ENCODE measurements at places on chromosomes 12 and 14.

DNA sequence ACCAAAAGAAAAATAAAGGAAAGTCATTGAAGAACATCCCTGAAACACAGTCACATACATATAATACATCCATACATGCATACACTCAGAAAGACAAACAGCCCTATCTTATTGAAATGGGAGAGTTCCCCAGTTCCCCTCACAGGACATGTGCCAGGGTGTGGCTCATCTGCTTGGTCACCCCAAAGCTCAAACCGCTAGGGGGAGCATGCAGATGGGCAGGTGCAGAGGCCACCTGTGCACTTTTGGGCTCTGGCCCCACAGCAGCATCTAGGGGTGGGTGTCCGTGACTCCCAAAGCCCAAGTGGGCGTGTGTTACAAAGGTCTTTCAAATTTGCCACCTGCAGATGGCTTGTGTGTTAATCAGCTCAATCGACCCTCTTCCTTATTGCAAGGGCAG, 75.2 kb downstream of the CMAS start:
- no peak for DNase-seq

- no peak for DNase-seq
Observed at GRCh38 chr12:25926536-25926935, 31.9 kb upstream of the RASSF8 start.

- DNase-seq = no peak
Observed at GRCh38 chr12:20490213-20490612, 121.9 kb downstream of the PDE3A start.

- no peak for DNase-seq
Observed at GRCh38 chr12:29681370-29681769, 102.4 kb downstream of the TMTC1 start.

GRCh38 chr12:57552835-57553313, 3.0 kb downstream of the KIF5A start:
- DNase-seq = no peak

DNA sequence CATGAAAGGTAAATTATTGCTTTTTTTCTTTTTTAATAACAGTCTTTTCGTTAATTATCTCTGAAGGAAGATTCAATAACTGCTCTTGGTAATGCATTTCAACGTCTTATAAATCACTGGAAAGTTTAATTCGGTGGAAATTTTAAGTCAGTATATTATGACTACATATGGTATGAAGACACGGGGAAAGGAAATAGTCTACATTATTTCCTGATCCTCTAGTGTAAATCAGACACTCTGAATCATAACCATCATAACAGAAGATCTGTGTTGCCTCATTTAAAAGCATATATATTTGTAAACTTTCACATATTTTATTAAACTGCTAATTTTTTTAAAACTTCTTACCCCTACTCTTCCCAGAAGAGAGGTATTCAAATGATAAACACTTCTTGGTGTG, 53.7 kb downstream of the EFCAB11 start:
- no peak for DNase-seq

- DNase-seq = no peak
Observed at GRCh38 chr12:97159377-97159776, 252.3 kb downstream of the NEDD1 start.

GRCh38 chr14:71163842-71164629, 256.8 kb downstream of the PCNX1 start:
- no peak for DNase-seq

DNA sequence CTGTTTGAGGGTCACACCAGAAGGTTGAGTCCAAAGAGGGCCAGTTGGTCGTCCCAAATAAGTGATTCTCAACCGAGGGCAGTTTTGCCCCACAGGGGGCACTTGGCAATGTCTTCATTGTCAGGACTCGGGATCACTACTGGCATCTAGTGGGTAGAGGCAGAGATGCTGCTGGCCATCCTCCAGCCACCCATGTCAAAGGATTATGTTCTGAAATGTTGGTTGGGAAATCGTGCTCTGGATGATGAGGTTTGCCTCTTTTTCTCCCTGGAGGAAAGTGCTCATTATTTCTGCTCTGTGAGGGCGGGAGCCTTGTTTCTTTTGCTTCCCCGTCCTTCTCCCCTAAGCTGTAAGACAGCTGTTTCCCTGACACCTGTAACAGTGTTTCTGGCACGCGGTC, 3.6 kb downstream of the ZNF839 start:
- peak; percentile 73 for DNase-seq

GRCh38 chr14:93047661-93048060, 68.1 kb downstream of the ITPK1 start:
- DNase-seq = no peak

DNA sequence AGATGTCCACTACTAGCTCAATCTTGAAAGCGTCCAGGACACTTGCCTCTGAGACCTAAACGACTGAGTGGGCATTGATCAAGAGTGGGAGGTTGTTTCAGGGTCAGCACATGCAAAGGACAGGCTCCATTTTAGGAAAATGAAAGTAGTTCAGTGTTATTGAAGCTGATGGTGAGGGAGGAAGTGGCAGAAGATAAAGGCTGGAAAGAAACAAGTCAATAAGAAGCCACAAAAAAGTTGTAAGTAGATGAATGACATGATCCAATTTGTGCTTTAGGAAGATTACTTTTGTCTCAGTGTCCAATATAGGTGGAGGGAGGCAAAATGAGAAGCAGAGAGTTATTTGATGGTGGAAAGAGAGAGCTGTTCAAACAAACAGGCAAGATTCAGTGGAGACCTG, 22.0 kb downstream of the GPR65 start:
- no peak for DNase-seq

DNA sequence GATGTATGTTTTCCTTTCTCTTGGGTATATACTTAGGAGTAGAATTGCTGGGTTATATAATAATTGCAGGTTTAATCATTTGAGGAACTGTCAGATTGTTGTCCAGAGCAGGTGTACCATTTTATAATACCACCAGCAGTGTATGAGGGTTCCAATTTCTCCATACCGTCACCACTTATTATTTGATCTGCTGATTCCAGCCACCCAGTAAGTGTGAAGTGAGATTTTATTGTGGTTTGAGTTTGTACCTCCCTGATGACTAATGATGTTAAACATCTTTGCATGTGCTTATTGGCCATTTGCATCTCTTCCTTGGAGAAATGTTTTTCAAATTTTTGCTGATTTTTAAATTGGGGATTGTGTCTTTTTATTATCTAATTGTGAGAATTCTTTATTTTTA, 15.1 kb downstream of the NCKAP5L start:
- DNase-seq = no peak

DNA sequence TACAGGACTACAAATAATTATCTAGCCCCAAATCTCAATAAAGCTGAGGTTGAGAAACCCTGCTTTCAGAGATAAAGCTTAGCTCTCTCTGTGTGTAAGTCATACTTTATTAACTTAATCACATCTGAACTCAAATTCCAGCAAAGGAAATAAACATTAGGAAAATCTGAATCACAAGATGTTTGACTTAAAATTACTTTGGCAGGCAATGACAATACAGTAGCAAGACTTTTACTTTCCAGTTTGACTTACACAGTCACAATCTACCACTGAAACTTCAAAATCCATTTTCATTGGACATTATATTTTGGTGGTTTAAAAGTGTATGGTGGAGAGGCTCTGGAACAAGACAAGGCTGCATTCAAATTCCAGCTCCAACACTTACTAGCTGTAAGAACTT, 11.4 kb downstream of the TMEM116 start:
- DNase-seq = no peak

- DNase-seq = no peak
Observed at GRCh38 chr14:88947646-88948598, 123.5 kb downstream of the TTC8 start.

DNA sequence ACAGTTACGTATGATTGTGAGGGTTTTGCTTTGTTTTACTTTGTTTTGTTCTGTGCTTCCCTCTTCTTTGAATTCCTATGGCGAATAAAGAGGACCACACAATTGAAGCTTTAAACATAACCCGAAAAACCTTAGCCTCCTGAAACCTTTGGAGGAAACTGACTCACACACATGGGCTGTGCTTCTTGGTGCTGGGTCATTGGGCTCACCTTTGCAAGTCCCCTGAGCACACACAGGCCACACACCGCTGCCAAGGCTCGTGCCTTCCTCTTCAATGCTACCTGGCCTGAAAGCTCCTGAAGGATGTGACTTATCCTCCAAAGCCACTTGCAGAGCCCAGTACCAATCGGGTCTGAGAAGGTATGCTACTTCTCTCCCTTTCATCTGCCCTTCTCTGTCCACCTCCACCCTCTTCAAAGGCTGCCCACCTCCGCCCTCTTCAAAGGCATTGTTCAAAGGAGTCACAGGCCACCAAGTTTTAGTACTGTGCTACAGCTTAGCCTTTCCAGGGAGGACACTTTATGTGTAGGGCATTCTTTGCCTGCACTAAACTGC, 114.6 kb downstream of the FOXN3 start:
- DNase-seq = no peak

GRCh38 chr12:90036637-90037036, 328.0 kb upstream of the ATP2B1 start:
- no peak for DNase-seq

DNA sequence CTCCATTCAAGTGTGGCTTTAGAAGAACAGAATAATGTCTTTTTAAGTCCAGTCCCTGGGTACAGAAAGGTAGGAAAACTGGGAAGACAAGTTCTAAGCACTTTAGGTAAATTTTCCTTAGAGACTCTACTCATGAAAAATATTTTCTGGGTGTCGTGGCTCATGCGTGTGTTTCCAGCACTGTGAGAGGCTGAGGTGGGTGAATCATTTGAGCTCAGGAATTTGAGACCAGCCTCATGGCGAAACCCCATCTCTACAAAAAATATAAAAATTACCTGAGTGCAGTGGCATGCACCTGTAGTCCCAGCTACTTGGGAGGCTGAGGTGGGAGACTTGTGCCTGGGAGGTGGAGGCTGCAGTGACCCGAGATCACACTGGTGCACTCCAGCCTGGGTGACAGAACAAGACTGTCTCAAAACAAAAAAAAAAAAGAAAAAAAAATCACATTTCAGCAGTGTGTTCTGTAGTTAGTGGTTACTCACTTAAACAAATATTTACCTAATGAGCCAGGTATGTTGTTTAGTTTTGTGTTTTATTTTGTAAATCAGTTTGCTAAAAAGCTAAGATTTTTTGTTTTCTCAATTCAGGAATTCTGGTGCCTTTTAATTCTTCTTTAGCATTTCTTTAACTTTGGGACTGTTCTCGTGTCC, 52.3 kb upstream of the RD3L start:
- DNase-seq = no peak

DNA sequence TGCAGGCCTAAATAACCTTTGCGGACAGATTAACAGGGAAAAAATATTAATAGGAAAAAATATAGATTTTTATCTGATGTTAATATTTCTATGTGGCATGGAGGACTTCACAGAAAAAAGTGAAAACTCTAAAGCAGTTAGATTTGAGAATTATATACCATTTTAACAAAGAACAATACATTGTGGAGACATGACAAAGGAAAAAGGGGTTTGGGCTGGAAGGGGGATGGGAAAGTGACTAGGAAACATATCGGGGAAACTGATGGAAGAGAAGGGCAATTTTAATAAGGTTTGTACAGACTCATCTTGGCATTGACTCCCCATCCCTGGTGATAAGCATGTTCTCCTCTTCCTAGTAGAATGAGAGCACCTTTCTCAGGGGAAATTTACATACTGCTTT, 21.0 kb upstream of the GPRC5D start:
- no peak for DNase-seq

DNA sequence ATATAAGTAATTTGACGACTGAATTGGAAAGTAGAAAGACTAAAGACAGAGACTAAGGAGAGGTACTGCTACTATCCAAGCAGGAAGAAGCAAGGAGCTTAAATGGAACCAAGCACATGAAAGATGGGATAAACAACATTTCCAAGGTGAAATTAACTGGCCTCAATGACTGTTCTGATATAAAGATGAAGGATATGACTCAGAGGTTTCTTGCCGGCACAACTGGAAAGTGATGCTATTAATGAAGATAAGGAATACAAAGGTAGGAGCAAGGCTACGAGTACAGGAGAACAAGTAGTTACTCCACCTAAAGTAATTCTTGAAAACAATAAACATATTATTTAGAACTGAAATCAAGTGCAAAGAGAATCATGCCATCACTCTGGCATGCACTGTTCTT, 6.4 kb downstream of the SNX6 start:
- DNase-seq = no peak

GRCh38 chr14:68879841-68880575, 87.1 kb upstream of the ZFP36L1 start:
- no peak for DNase-seq

GRCh38 chr12:15700595-15700994, 88.6 kb downstream of the EPS8 start:
- peak; percentile 83 for DNase-seq

DNA sequence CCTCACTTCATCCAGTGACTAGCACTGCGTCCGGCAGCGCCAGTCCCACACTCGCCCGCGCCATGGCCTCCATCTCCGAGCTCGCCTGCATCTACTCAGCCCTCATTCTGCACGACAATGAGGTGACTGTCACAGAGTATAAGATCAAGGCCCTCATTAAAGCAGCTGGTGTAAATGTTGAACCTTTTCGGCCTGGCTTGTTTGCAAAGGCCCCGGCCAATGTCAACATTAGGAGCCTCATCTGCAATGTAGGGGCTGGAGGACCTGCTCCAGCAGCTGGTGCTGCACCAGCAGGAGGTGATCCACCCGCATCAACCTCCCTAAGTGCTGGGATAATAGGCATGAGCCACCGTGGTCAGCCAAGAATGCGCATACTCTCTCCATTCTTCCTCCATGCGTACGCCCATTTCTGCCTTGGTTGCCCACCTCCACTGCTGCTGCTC, 59.9 kb downstream of the IRF2BPL start:
- DNase-seq = no peak

DNA sequence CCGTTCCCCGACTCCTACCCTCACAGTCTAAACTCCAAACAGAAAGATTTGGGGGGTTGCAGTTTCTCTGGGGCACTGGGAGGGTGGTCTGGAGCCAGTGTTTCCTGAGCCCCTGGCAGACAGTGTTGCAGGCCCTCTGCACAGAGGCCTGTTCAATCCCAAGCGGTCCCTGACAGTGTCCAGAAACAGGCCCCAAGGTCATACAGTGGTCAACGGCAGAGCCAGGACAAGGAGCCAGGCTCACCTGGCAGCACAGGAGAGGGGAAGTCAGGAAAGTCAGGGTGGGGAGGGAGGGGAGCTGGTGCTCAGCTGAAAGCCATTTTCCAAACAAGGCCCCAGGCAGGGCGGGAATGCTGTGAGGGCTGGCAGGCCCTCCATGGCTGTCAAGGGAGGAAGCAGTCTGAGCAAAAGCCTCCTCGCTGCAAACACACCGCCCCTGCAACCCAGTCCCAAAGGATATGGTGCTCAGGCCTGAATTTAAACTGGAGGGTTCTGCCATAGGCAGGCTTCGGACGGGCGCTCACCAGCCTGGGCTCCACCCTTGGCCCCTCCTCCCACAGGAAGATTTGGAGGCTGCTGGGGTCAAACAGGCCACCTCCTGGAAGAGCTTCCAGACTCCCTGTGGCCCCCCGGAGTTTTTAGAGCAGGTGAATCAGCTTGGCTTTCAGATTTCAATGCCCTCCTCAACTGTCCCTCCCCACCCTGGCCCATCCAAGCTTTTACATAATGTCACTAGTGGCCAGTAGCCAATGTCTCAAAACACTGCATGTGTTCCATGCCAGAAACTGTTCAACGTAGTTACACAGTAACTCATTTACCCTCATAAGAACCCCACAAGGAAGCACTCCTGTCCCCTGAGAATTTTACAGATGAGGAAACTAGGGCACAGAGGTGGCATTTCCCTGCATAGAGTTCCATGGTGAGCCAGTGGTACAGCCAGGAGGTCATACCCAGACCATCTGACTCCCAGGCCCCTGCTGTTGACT, 41.5 kb downstream of the CHGA start:
- no peak for DNase-seq

All from skeletal muscle cell (primary cell).